Panc1 (cell line): ENCODE measurements at places on chromosomes 11 and 22.

DNA sequence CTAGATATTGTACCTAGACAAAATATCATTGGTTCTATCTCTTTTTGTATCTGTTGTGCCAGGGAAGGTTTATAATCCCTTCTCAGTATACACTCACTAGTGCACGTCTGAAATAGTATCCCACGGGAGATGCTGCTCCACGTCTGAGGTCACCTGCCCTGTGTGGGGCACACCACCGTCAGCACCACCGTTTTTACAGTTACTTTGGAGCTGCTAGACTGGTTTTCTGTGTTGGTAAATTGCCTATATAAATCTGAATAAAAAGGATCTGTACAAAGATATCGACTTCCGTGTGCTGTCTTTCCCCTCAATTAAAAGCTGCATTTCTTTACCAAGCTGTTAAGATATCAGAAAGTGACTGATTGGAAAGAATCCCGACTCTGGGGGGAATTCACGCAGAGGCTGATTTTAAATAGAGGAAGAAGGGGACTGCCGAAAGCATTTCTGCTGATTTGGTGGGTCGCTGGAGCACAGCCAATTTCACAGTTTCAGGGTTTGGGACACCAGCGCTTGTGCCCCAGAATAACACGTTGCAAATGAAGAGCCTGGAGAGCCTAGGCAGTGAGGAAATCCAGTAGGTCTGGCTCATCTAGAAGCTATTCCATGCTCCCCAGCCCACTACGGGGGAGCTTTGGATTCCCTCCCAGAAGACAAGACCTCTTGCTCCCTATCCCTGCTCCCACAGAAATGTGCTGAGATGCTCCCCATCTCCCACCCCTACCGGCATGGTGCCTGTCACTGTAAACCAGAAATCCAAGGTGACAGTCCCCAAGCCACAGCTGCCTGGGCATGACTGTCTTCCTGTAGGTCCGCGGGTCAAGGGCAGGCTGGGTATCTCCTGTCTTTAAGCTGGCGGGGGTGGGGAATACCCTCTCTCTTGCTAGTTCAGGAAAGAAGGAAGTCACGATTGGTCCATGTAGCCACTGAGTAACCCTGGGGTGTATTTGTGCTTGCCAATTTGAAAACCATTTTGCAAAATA lies 12.7 kb upstream of the MYO18B start:
- DNase-seq = no peak

DNA sequence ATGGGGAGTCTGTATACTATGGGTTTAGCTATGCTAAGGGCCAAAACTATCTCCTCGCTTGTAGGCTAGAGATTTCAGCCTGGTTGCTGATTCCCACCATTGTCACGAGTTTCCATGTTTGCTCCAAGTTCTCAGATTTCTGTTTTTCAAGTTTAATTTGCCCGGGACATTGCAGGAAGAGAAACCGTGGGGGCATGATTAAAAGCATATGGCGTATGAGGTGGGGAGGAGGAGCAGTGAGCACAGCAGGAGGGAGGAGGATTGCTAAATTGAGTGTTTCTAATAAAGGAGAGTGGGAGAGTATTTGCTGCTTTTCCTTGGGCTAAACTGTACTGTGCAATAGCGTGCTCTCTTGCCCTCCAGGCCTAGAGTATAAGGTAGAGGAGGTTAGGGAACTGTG lies 558.4 kb downstream of the METTL15 start:
- DNase-seq = no peak

DNA sequence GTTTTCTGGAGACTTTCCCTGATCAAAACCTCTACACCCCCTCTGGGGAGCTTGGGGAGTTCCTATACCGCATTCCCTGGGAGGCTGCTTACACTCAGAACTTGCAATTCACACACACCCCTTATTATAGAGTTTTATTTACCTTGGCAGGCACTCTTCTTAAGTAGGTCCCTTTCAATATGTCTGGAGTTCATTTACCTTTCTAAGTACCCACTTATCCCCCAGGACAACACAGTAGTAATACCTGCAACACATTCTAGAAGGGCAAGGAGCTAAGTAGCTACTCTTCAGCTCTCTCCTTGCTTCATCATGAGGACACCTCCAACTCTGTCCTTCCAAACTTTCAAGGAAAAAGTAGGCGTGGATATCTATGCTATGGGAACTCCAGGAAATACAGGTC lies 127.8 kb upstream of the ANO3 start:
- no peak for DNase-seq

GRCh38 chr11:79119491-79120284 lies 321.1 kb downstream of the TENM4 start:
- DNase-seq = no peak

- DNase-seq = no peak
Measured at GRCh38 chr11:1864831-1865665, 12.2 kb downstream of the LSP1 start.

DNA sequence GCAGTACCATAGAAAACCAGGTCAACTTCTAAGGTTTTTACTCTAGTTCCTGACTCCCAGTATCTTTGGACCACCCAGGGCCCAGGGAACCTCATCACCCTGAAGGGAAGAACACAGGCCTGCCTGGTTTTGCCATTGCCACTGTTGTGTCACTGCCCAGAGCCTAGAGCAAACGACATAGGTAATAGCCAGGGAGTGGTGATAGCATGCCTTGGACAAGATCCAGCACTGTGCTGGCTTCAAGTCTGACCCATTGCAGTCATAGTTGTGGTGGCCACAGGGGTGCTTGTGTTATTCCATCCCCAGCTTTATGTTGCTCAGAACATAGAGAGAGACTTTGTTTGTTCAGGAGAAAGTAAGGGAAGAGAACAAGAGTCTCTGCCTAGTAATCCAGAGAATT lies 2310.2 kb downstream of the LRRC4C start:
- no peak for DNase-seq

- no peak for DNase-seq
Measured at GRCh38 chr11:70333261-70333660, 62.8 kb downstream of the PPFIA1 start.

DNA sequence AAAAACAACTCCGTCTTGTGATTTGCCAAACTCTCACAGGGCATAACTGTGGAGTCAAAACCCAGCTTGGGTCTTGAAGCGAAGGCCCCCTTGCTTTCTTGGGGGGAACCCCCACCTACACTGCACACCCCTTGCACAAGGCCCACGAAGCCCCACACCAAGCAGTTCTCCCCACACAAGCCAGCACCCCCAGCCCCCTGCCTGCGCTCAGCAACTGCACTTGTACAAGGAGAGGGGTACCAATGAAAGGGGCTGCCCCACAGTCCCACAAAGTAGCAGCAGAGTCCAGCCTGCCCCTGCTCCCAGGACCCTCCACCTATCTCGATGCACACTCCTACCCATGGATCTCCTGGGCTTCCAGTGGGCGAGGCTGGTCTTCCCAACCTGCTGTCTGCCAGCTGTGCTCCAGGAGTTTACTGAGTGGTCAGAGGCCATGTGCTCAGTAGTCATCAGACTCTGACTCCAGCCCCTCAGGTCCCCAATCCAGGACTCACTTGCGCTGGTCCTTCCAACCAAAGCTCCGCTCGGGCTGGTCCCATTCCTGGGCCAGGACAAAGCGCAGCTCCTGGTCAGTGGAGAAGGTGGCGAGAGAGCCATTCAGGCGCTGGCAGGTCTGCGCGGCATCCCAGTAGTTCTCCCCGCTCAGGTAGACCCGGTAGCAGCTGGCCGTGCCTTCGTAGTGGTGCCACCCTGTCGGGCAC lies 57.7 kb downstream of the DGCR2 start:
- no peak for DNase-seq

GRCh38 chr22:37627545-37627944 lies 11.9 kb upstream of the SH3BP1 start:
- no peak for DNase-seq

GRCh38 chr11:113289431-113290187 lies 24.8 kb upstream of the TTC12 start:
- DNase-seq = peak; percentile 53

GRCh38 chr11:33290319-33290718 lies 33.1 kb downstream of the HIPK3 start:
- DNase-seq = no peak

- DNase-seq = no peak
Measured at GRCh38 chr22:23878219-23878618, 16.0 kb upstream of the MIF start.

- peak; percentile 36 for DNase-seq
Measured at GRCh38 chr11:59102259-59102765, 4.7 kb upstream of the FAM111B start.
